ENCODE measurements at places on chromosomes 13 and 19. TPM values are rescaled to one million over a fixed set of nuclear protein-coding genes. Genes with fewer than 3 reads are reported as not detected.

DNA sequence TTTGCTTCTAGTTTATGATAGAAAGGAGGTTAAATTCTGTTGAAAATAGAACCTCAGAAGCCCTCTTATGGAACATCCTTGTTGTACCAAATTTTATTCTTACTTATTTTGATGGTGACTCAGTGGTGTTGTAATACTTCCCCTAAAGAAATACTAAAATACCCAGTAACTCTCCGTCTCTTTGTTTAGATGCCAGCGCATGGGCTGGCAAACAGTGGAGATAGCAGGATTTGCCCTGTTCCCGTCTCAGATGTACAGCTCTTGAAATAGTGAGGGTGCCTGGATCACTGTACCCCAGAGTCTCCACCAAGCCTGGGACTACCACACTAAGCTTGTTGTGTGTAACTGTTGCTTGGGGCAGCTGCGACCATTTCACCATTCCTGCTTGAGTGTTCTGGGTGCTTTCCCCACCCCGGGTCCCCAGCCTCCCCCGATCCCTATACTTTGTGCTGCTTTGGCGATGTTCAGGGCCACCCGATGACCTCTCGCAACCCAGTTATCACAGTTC is 67.0 kb upstream of the TEX29 start:
- H3K27ac ChIP-seq, result no peak overlapping the region
- no peaks in the 10 kb centered on the region for H3K4me1 ChIP-seq
- no peaks in the 10 kb centered on the region for H3K36me3 ChIP-seq
- H3K4me3 ChIP-seq, result no peak overlapping the region
- no peaks in the 10 kb centered on the region for H3K27me3 ChIP-seq

GRCh38 chr13:84076280-84076679 is 194.0 kb upstream of the SLITRK1 start:
- no peaks in the 10 kb centered on the region for H3K4me1 ChIP-seq
- no peak overlapping the region for H3K27ac ChIP-seq
- no peaks in the 10 kb centered on the region for H3K36me3 ChIP-seq

DNA sequence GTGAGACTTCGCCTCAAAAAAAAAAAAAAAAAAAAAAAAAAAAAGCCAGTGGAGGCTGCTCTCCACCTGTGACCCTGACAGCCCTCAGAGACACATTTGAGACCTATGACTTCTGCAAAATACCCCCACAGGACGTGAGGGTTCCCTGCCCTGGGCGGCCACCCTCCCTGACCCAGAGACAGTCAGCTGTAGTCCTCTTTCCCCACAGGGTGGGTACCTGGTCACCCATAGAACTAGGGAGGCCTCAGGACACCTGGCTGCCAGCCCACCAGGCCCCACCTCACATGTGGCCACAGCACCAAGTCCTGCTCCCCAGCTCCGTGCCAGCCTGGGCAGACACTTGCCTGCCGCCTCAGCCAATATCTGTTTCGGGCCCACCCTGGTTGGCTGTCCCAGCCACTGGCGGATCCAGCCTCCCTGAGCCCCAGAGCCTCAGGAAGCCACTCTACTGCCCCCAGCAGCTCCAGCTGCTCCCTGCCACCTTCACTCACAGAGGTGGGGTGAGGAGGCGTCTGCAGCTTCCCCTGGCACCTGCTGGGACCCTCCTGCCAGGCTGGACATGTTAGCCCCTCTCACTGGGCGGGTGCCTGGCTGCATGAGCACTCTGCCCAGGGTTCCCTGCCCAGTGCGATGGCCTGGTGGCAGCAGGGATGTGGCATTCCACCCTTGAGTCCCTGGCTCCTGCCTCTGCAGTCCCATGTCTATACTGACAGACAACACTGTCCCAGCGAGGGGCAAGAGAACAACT is 6.9 kb downstream of the MKNK2 start:
- peaks cover 34% of the 10 kb centered on the region for H3K4me1 ChIP-seq
- H3K4me3 ChIP-seq, result no peak overlapping the region
- peak; percentile 6 for DNase-seq
- H3K36me3 ChIP-seq, result no peaks in the 10 kb centered on the region

DNA sequence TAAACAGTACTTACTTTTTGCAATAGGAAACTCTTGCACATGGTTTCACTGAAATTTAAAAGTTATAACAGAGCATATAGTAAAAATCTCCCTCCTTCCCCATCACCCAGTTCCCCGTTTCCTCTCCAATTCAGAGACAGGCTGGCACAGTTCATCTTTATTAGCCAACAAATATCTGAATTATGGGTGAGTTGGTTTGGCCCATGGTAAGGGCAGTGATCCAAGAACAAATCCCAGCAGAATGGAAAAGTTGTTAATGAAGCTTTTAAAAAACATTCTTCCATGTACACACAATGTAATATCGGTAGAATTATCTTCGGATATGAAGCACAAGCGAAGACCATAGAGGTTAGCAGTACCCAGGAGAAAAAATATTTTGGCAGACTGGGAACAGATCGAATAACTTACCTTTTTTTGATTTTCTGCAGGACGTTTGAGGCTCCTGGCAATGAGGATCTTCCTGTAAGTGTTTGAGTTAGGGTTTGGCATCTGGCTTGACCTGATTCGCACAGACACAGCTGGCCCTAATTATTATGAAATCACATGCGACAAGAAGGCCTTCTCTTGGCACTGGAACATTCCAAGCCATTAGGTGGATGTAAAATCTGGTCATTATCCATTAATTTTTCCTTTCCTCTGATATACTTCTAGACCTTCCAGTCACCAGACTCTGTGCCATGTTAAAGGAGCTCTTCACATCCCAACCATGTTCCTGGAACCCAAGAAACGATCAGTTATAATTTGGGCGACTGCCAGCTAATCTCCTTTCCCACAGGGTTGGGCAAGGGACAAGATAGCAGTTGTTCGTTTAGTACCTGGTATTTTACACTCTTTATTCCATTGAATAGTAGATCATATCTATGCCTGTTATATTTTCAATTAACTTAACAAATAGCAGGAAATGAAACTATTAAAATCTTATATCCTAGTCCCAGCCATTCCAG is 139.4 kb upstream of the TSC22D1 start:
- peaks cover 5% of the 10 kb centered on the region for H3K4me1 ChIP-seq
- peak overlapping the region; percentile 61 for H3K27ac ChIP-seq
- no peak overlapping the region for H3K4me3 ChIP-seq
- DNase-seq, result no peak

DNA sequence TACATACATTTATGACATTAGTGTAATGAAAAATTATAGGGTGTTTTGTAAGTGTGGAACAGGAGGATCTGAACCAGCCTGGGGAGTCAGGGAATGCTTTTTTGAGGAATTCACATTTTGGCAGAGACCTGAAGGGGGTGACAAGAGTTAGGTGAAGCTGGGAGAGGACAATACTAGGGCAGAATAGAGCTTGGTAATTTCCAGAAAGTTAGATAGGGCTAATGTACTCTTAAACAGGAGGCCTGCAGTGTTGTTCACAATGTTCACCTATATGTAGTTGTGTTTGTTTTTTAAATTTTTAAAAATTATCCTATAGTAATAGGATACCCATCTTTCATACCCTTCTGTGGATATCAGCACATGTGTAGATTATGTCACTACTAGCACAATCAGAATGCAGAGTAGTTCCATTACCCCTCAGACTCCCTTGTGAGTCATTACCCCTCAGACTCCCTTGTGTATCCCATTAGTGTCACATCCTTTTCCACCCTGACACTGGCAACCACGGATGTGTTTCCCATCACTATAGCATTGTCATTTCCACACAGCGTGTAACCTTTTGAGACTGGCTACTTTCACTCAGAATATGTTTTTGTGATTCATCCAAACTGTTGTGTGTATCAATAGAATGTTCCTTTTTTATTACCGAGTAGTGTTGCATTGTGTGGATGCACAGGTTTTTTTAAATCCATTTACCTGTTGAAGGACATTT is 43.1 kb downstream of the PCCA start:
- no peaks in the 10 kb centered on the region for H3K36me3 ChIP-seq
- DNase-seq, result peak; percentile 8
- H3K27ac ChIP-seq, result no peak overlapping the region
- H3K4me3 ChIP-seq, result no peak overlapping the region
- no peaks in the 10 kb centered on the region for H3K4me1 ChIP-seq

DNA sequence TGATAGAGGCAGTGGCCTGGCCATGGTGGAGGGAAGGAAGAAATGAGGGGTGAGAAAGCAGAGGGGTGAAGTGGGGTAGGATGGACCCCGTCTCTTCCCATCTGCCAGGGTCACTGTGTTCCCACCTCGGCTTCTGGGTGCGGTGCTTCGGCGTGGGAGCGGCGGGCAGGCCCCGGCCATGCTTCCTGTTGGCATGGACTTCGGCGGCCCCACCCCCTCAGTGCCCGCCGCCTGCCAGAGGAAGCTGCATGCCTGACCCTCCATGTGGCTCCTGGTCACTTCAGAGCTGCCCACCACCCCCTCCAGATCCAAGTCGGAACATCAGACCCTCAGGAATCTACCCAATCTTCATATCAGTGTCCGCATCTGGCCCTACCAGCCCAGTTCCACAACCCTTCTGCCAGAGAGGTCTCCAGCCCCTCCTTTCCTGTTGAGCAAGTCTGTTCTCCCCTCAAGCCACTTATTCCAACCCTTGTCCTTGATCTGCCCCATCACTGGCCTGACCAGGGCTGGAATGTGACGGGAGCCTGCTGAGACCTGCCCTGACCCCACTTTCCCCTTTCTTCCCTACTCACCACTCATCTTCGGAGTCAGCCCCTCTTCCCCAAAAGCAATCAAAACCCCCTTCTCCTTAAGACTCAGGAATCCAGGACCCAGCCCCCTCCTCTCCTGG is 1.5 kb downstream of the KCNN4 start:
- no peak overlapping the region for H3K27ac ChIP-seq
- peak; percentile 3 for DNase-seq
- H3K4me1 ChIP-seq, result peaks cover 9% of the 10 kb centered on the region
- no peaks in the 10 kb centered on the region for H3K27me3 ChIP-seq
- no peak overlapping the region for H3K4me3 ChIP-seq

DNA sequence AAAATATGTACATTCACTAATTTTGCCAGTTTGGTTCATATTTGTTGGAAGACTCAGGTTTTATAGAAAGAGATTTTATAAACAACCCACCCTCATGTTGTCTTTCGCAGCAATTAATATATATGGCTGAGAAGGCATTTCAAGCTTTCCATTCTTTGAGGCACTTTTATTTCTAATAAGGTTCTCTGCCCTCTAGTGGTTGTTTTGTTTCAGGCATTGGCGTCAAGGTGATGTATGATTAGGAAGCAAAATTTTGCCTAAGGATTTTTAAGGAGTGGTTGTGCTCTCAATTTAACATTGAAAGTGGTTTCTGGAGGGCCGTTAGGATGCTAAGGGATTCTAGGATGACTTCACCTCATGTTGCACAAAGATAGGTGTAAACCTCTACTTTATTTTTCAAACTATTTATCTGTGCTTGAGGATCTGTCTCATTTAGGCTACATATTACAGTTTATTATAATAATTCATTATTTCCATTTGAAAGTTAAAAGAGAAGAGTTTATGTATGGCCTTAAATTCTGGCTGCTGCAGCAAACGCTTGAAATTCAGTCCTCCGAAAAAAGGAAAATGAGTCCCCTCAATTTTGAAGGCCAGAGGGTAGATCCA is 35.9 kb downstream of the OXGR1 start:
- no peak overlapping the region for H3K27ac ChIP-seq
- no peak overlapping the region for H3K4me3 ChIP-seq
- H3K36me3 ChIP-seq, result no peaks in the 10 kb centered on the region
- H3K27me3 ChIP-seq, result no peaks in the 10 kb centered on the region
- DNase-seq, result peak; percentile 76
- H3K4me1 ChIP-seq, result no peaks in the 10 kb centered on the region

DNA sequence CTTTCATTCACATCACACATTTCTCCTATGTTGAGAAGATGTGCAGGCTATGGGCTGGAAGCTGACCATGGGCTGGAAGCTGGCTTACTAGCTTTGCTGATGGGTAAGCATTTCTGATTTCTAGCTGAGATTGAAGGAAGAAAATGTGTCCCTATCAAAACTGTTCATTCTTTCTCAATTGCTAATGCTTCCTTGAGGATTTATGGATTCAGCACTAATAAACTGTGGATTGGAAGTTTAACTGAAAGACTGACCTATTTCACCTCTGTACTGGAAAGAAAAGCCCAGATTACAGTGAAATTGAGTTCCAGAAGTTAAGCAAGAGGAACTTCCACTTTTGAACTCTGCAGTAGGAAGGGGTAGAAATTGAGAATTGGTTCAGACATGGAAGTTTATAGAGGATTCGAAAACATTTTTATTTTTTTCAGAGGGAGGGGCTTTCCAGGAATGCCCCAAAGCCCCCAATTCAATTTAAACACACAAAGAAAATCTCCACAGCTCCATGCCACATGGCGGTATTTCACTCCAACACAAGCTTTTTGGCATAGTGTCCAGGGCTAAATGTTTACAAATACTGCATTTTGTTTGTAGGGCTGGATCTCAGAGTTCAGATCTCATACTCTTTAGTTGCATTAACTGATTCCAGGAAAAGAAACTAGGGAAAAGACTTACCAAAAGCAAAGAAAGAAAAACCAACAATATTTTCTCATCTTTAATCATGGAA is 61.2 kb upstream of the ARGLU1 start:
- H3K27me3 ChIP-seq, result no peaks in the 10 kb centered on the region
- H3K27ac ChIP-seq, result peak overlapping the region; percentile 56
- no peak for DNase-seq
- no peak overlapping the region for H3K4me3 ChIP-seq
- H3K4me1 ChIP-seq, result no peaks in the 10 kb centered on the region
- no peaks in the 10 kb centered on the region for H3K36me3 ChIP-seq

- no peaks in the 10 kb centered on the region for H3K27me3 ChIP-seq
- H3K36me3 ChIP-seq, result no peaks in the 10 kb centered on the region
- no peaks in the 10 kb centered on the region for H3K4me1 ChIP-seq
- no peak overlapping the region for H3K4me3 ChIP-seq
These were observed 321.8 kb upstream of the NBEA start for GRCh38 chr13:34620074-34620850.

- no peaks in the 10 kb centered on the region for H3K27me3 ChIP-seq
- H3K4me3 ChIP-seq, result peak overlapping the region; percentile 35
- H3K36me3 ChIP-seq, result no peaks in the 10 kb centered on the region
- peak overlapping the region; percentile 56 for H3K27ac ChIP-seq
These were observed 800 bp downstream of the RPL28 start for GRCh38 chr19:55386493-55386971.

GRCh38 chr13:79353693-79354092 is 52.4 kb downstream of the RBM26 start:
- H3K27ac ChIP-seq, result no peak overlapping the region
- H3K36me3 ChIP-seq, result no peaks in the 10 kb centered on the region
- DNase-seq, result no peak
- H3K27me3 ChIP-seq, result no peaks in the 10 kb centered on the region
- H3K4me1 ChIP-seq, result no peaks in the 10 kb centered on the region

KIR2DL3 gene
- polyA plus RNA-seq, result not detected

CBLC gene
- 39.7 TPM for polyA plus RNA-seq
